Cardiac muscle cell (in vitro differentiated cells and primary cell): ENCODE measurements at places on chromosomes 12 and 14. TPM values are rescaled to one million over a fixed set of nuclear protein-coding genes. Genes with fewer than 3 reads are reported as not detected.

Gene AVPR1A
- not detected in 2 replicates for polyA plus RNA-seq

Gene LRRK2
- polyA plus RNA-seq: 5.7 and 6.4 TPM in 2 replicates

Gene TCTN2
- polyA plus RNA-seq: 4.3 and 5.0 TPM in 2 replicates

Gene NOVA1
- 11.1 and 11.9 TPM in 2 replicates for polyA plus RNA-seq

- DNase-seq: no peak
Observed at GRCh38 chr14:52429451-52429850, 115.3 kb downstream of the PTGER2 start.

Gene PRIMA1
- 0.53 and 2.1 TPM in 2 replicates for polyA plus RNA-seq

Gene RIMBP2
- 2.6 and 8.3 TPM in 2 replicates for polyA plus RNA-seq

Gene MVK
- 22.6 and 29.0 TPM in 2 replicates for polyA plus RNA-seq

Gene ZDHHC22
- polyA plus RNA-seq: 0.10 TPM in 1 of 2 replicates, not detected in the other

Gene ERP27
- not detected in 2 replicates for polyA plus RNA-seq

Gene GALNT9
- 0.45 TPM in 2 replicates for polyA plus RNA-seq

Gene ENDOU
- polyA plus RNA-seq: 0.95 and 1.3 TPM in 2 replicates

GRCh38 chr12:25041006-25041741 is 92.3 kb upstream of the BCAT1 start:
- DNase-seq: no peak

GRCh38 chr12:108564724-108565123 is 2.3 kb downstream of the ISCU start:
- no peak for DNase-seq

DNA sequence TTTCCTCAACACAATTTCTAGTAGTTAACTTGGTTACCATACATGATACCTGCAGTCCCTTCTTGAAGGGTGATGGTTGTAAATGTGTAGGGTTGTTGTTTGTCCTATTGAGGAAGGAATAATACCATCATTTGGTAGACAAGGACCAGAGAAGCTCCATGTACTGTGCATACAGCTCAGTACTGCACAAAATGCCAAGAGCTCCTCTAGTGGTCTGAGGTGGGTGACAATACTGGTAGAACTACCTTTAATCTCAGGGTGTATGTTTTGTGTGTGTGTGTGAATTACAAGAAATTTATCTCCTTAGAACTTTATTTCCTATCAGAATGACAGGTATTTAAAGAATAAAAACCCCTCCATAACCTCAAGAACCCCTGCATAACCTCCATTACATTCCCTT is 575.3 kb downstream of the TMTC2 start:
- DNase-seq: no peak

Gene KCNJ8
- polyA plus RNA-seq: 9.4 and 11.0 TPM in 2 replicates
